ENCODE measurements at places on chromosomes 16 and 17.
A peak's percentile ranks its signal among the peaks of the same experiment; 100 is the strongest.

- peaks cover 81% of the 10 kb centered on the region for H3K36me3 ChIP-seq
- H3K27ac ChIP-seq = no peak overlapping the region
- H3K4me1 ChIP-seq = no peaks in the 10 kb centered on the region
- no peak for DNase-seq
- no peaks in the 10 kb centered on the region for H3K27me3 ChIP-seq
Observed at GRCh38 chr17:37179893-37180292, 195.9 kb upstream of the C17orf78 start.

DNA sequence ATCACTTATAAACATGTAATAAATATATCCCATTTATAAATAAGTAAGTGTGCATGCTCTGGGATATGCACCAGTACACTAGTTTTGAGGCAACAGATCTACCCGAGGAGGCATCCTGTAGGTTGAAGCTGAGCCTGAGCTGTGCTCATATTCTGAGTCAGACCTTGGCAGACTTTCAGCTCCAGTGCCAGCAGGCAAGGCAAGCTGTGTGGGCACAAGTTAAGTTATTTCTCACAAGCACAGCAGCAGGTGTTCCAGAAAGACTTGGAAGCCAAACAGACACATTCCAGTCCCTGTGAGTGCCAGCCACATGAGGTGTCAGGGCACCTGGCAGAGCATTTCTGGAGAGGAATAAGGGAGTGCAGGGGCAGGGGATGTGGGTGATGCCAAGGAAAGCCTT lies 1.3 kb upstream of the CLEC19A start:
- H3K36me3 ChIP-seq = no peaks in the 10 kb centered on the region
- no peaks in the 10 kb centered on the region for H3K27me3 ChIP-seq
- DNase-seq = peak; percentile 34

GRCh38 chr17:69524854-69525253 lies 110.4 kb downstream of the MAP2K6 start:
- no peaks in the 10 kb centered on the region for H3K27me3 ChIP-seq
- H3K4me1 ChIP-seq = peaks cover 17% of the 10 kb centered on the region
- H3K27ac ChIP-seq = peak overlapping the region; percentile 70

- H3K27me3 ChIP-seq = no peaks in the 10 kb centered on the region
- peaks cover 22% of the 10 kb centered on the region for H3K36me3 ChIP-seq
- no peak for DNase-seq
- H3K27ac ChIP-seq = peak overlapping the region; percentile 83
Observed at GRCh38 chr17:54967621-54968261, 713 bp downstream of the COX11 start.

DNA sequence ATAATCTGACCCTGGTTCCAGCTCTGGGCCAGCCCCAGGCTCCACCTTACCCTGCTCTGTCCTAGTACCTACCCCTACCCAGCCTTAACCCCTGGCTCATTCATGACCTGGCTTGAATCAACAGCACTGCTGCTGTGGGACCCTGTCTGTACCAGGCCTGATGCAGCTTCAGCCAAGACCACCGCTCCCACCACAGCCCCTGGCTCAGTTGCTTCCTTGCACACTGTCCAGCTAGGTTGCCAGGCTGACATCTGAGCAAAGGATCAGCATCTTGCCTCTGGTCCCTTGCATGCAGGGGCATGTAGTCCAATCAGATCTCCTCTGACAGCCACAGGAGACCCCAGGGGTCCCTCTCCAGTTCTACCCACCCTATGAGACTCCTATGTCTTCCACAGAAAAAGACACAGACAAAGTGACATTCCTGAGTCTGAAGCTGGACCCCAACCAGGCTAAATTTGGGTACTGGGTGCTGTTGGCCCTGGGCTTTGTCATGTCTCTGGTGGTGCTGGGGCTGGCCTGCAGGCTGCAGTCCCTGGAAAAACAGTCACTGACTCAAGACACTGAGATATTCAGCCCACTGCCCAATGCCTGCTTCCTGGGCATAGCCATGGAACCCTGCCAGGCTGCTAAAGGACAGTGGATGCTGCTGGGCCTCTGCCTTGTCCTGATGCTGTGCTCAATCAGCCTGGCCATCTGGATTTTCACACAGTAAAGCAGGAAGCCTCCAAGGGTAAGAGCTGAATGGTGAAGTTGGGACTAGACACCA lies 3.9 kb upstream of the KCNH6 start:
- no peak overlapping the region for H3K4me3 ChIP-seq
- no peak overlapping the region for H3K27ac ChIP-seq
- H3K36me3 ChIP-seq = no peaks in the 10 kb centered on the region
- H3K27me3 ChIP-seq = no peaks in the 10 kb centered on the region

DNA sequence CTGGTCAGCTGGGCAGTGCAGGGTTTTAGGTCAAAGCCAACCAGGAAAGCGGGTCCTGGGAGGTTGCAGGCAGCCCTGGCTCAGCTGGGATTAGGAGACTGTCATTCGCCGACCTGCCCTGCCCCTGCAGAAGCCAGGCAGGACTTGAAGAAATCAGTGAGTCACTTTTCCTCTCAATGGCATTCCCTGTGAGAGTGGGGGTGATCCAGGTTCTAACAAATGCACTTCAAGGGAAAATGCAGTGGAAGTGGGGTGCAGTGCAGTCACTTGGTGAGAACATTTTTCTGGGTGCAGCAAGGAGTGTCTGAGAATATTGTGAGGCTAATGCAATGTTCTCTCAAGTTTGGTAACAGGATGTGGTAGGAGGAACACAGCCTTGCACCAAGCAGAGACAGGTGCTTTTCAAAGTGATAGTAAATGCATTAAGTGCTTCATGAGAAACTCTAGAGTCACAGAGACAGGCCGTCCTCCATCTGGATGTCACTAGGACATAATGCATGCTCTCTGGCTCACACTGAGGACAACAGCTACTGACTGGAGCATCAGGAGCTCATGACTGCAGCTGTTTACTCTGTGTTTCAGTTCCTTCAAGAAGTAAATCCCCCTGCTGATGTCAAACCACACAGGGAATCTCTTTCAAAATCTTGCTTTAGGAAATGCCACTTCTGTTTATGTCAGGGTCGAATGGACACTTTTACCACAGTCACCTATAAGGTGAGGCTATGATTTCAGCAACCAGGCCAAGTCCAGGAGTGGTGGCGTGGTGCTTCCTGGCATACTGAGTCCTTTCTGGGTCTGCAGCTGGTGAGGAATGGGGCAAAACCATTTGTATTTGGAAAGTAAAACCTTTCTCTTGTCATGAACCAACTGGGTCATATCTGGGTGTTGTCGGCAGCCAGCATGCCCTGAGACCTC lies 16.7 kb downstream of the CDK5R1 start:
- no peak overlapping the region for H3K27ac ChIP-seq
- no peaks in the 10 kb centered on the region for H3K4me1 ChIP-seq
- H3K36me3 ChIP-seq = no peaks in the 10 kb centered on the region

- H3K27me3 ChIP-seq = no peaks in the 10 kb centered on the region
- no peak overlapping the region for H3K4me3 ChIP-seq
- peaks cover 23% of the 10 kb centered on the region for H3K4me1 ChIP-seq
- H3K36me3 ChIP-seq = peaks cover 7% of the 10 kb centered on the region
- no peak for DNase-seq
- no peak overlapping the region for H3K27ac ChIP-seq
Observed at GRCh38 chr17:29909236-29910003, 20.6 kb downstream of the SSH2 start.

DNA sequence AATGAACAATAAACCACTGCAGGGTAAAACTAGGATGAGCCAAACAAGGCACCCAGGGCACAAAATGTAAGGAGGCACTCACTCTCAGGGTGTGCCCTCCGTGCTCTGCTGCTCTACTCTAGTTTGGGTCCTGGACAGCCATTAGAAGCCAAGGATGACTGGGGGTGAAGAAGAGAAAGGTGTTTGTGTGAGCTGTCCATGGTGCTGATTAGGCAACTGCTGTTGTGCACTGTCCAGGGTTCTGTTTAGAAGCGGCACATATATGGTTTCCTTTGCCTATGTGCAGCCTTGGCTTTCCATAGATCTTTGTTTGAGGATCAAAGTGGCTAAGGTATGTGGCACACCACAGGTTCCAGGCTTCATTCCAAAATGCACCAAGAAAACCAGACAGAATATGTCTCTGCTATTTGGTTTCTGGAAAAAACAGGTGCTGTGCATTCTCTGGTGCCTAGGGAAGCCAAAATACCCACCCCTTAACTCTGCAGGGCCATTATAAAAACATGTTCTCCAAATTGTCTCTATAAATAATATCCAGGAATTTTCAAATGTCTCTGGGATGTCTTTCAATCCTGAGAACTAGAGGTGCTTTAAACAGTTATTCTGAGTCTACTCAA lies 123.5 kb downstream of the CBLN1 start:
- no peak overlapping the region for H3K4me3 ChIP-seq
- no peaks in the 10 kb centered on the region for H3K27me3 ChIP-seq
- no peaks in the 10 kb centered on the region for H3K36me3 ChIP-seq
- no peak for DNase-seq
- H3K4me1 ChIP-seq = no peaks in the 10 kb centered on the region

GRCh38 chr17:82936768-82937171 lies 96.9 kb upstream of the ZNF750 start:
- DNase-seq = peak; percentile 9
- no peak overlapping the region for H3K4me3 ChIP-seq

- DNase-seq = no peak
- H3K4me1 ChIP-seq = no peaks in the 10 kb centered on the region
- H3K27me3 ChIP-seq = no peaks in the 10 kb centered on the region
- H3K4me3 ChIP-seq = no peak overlapping the region
Observed at GRCh38 chr16:59593194-59593661, 859.1 kb upstream of the GOT2 start.

DNA sequence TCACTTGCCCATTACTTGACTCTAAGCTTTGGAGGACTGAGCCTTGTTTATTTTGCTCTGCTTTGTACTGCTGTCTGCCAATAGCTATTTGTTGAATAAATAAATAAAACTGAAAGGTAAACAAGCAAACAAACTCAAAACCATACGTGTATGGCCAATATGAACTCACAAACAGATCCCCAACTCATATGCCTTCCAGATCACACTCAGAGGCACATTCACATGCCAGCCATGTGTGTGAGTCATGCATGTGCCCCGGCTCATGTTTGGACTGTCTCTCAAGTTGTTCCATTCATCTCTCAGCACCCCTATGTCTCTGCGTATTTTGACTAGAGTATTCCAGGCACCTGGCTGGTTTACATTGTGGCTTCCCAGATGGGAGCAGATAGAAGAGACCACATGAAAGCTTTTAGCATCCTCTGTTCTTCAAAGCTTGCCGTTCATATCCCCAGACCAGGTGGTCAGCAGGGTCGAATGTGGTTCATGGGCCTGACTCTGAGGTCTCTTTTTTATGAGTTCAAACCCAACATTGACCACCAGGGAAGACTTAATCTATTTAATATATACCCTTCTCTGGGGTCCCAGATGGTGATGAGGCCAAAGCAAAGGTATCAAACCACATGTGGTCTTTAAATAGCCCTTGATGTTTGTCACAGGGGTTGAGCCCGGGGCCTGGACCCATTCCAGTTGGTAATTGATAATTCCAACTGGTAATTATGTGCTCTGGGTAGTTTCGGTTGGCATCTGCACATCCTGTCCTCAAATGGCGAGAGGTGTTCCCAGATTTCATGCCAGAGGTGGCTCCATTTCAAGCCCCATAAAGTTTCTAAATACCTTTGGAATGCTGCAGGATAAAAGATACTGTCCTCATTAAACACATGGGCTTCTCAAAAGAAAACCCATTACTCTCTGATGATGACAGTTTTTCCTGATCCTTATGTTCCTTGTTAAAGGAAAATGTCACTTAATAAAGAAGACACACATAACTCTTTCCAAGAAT lies 287.3 kb upstream of the MAF start:
- no peaks in the 10 kb centered on the region for H3K27me3 ChIP-seq
- H3K4me1 ChIP-seq = no peaks in the 10 kb centered on the region
- no peak overlapping the region for H3K27ac ChIP-seq
- H3K36me3 ChIP-seq = no peaks in the 10 kb centered on the region
- no peak for DNase-seq
- H3K4me3 ChIP-seq = no peak overlapping the region

DNA sequence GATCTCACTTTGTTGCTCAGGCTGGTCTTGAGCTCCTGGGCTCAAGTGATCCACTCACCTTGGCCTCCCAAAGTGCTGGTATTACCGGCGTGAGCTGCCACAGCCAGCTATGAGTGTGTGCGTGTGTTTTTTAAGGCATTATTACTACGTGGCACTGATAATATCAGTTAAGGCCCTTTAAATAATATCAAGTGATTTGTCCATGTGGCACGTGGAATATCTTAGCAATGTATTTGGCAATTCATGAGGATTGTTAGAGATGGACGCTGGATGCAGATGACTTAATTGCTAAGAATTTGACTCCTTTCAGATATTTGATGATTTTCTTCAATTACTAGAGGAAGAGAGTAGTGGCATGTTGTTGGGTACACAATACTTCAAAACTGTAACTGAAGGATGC lies 25.5 kb upstream of the PMP22 start:
- H3K4me3 ChIP-seq = no peak overlapping the region
- H3K36me3 ChIP-seq = no peaks in the 10 kb centered on the region
- no peak overlapping the region for H3K27ac ChIP-seq
- no peak for DNase-seq
- no peaks in the 10 kb centered on the region for H3K27me3 ChIP-seq

- H3K4me1 ChIP-seq = peaks cover 19% of the 10 kb centered on the region
- no peak for DNase-seq
- H3K36me3 ChIP-seq = no peaks in the 10 kb centered on the region
Observed at GRCh38 chr17:75428543-75429469, 23.3 kb upstream of the GRB2 start.

GRCh38 chr17:77869665-77870132 lies 88.8 kb upstream of the TNRC6C start:
- H3K27ac ChIP-seq = no peak overlapping the region
- no peaks in the 10 kb centered on the region for H3K4me1 ChIP-seq
- no peaks in the 10 kb centered on the region for H3K27me3 ChIP-seq
- no peaks in the 10 kb centered on the region for H3K36me3 ChIP-seq
- no peak for DNase-seq

- no peak overlapping the region for H3K4me3 ChIP-seq
- DNase-seq = no peak
- peaks cover 26% of the 10 kb centered on the region for H3K4me1 ChIP-seq
Observed at GRCh38 chr17:77306790-77307478, 166.2 kb downstream of the SEC14L1 start.

- H3K4me1 ChIP-seq = no peaks in the 10 kb centered on the region
- no peak overlapping the region for H3K4me3 ChIP-seq
Observed at GRCh38 chr16:65227150-65227835, 105.4 kb upstream of the CDH11 start.

GRCh38 chr17:77433385-77434135 lies 292.8 kb downstream of the SEC14L1 start:
- no peaks in the 10 kb centered on the region for H3K27me3 ChIP-seq
- peak; percentile 27 for DNase-seq
- no peak overlapping the region for H3K27ac ChIP-seq
- H3K4me1 ChIP-seq = peaks cover 77% of the 10 kb centered on the region
- H3K36me3 ChIP-seq = no peaks in the 10 kb centered on the region

DNA sequence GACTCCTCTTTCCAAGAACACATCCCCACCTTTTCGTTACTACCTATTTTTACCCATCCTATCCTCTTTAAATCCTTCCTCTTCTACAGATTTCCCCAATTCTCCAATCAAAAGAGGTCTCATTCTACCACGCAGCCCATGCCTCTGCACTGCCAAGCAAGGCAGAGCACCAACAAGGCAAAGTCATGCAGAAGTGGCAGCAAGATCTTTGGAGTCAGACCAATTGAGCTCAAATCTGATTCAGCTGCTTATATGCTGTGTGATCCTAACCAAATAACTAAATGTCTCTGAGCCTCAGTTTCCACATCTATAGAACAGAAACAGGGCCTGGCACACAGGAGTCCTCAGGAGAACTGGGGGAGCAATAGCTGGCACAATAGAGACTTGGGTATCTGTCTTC lies 41.0 kb downstream of the TOM1L2 start:
- no peak overlapping the region for H3K4me3 ChIP-seq
- no peak for DNase-seq
- no peaks in the 10 kb centered on the region for H3K36me3 ChIP-seq
- H3K4me1 ChIP-seq = peaks cover 66% of the 10 kb centered on the region
- no peak overlapping the region for H3K27ac ChIP-seq
- no peaks in the 10 kb centered on the region for H3K27me3 ChIP-seq
